ENCODE measurements at places on chromosomes 3 and 15. TPM values are rescaled to one million over a fixed set of nuclear protein-coding genes. Genes with fewer than 3 reads are reported as not detected.

HYAL1 gene
- 2.5 TPM for total RNA-seq

DNA sequence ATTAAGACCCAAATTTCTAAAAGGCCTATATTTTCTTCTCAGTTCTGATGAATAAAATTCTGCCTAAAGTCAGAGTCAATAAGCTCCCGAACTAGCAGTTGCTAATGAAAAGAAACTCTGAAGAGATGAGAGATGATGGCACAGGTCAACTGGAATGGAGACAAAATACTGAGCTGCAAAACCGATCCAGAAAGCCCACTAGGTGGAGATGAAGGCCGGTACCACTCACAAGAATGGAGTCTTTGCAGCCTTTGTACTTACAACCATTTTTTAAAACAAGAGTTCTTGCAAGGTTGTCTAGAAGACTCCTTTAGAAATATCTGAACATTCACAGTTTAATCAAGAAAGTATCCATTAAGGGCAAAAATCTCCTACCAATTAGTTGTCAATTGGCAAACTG, 119.9 kb upstream of the TJP1 start:
- no peak for DNase-seq

DNA sequence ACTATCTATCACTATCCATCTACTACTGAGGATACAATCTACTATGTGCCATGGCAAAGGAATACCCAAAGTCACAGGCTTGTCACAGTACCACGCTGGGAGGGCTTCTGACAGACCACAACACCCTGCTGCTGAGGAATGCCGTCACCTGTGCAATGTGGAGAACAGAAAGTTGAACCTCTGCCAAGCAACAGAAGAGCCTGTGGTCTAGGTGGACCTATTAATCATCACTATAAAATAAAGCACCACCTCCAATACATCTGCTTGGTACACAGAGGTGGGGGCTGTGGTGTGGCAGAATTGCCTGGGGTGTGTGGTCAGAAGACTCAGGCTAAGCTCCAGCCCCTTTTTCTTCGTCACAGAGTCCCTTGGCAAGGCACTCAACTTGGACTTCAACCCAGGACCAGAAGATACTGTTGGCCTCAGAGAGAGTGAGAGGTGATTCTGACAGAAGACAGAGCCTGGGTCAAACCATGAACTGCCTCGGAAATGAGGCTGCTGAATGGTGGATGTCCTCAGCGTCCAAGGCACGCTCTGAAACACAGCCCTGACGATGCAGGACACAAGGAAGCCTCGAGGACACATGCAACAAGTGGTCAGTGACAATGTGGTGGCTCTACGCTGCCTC, 189.4 kb upstream of the CHRNA7 start:
- DNase-seq = no peak

- DNase-seq = no peak
These were observed 51.5 kb downstream of the ITGA11 start for GRCh38 chr15:68380456-68380855.

- DNase-seq = no peak
These were observed 36.1 kb upstream of the CTXND1 start for GRCh38 chr15:80288131-80288530.

GRCh38 chr3:127532561-127533203, 57.9 kb downstream of the TPRA1 start:
- DNase-seq = no peak

DNA sequence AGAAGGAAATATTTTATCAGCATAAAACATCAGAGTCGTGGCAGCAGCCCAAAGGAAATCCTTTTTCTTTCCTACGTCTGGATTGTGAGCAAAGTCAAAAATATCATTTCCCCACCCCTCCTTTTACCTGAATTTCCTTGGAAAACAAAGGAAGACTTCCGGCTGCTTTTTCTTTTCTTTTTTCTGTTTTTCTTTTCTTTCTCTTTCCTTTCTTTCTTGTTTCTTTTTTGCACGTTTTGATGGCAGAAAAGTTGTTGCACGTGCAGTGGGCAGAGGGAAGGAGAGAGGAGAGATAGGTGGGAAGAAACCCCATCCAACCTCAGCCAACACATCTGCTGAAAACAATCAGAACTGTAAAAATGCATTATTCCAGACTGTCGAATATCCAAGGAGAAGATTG, 544 bp upstream of the MYO1E start:
- DNase-seq = no peak

DNA sequence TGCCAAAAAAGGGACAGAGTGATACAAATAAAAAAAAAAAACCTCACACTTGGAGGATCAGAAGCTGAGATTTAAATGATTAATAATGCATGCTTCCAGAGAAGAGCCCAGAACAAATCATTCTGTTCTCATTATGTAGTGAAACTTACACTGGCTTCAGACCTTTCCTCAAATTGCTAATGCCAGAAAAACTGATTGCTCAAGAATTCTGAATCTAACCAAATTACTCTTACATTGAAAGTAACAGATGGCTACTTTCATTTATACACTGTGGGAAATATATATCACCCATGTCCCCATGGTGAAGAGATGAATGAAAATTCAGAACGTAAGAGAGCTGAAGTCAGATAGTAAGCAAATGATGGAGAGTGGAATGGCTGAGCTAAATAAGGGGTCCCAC, 85.9 kb upstream of the NSMCE3 start:
- DNase-seq = no peak

GRCh38 chr3:126927401-126927750, 55.5 kb upstream of the PLXNA1 start:
- DNase-seq = no peak

GRCh38 chr3:88141458-88142083, 8.2 kb upstream of the C3orf38 start:
- no peak for DNase-seq

- no peak for DNase-seq
These were observed 99.4 kb downstream of the ERC2 start for GRCh38 chr3:56368846-56369245.

- no peak for DNase-seq
These were observed 453.9 kb downstream of the SQOR start for GRCh38 chr15:46088486-46089445.

CHRD gene
- total RNA-seq = 3.2 TPM

GRCh38 chr15:74217907-74218885, 15.6 kb upstream of the STRA6 start:
- no peak for DNase-seq

CLN6 gene
- 71.3 TPM for total RNA-seq

- no peak for DNase-seq
These were observed 210.6 kb upstream of the CHRM5 start for GRCh38 chr15:33757516-33758232.

SEMA5B gene
- 57.3 TPM for total RNA-seq

Measured in neural crest cell (in vitro differentiated cells).